ENCODE measurements at places on chromosomes 7 and 10.

GRCh38 chr10:42111076-42111475 is 527.3 kb downstream of the ZNF33B start:
- DNase-seq = no peak

DNA sequence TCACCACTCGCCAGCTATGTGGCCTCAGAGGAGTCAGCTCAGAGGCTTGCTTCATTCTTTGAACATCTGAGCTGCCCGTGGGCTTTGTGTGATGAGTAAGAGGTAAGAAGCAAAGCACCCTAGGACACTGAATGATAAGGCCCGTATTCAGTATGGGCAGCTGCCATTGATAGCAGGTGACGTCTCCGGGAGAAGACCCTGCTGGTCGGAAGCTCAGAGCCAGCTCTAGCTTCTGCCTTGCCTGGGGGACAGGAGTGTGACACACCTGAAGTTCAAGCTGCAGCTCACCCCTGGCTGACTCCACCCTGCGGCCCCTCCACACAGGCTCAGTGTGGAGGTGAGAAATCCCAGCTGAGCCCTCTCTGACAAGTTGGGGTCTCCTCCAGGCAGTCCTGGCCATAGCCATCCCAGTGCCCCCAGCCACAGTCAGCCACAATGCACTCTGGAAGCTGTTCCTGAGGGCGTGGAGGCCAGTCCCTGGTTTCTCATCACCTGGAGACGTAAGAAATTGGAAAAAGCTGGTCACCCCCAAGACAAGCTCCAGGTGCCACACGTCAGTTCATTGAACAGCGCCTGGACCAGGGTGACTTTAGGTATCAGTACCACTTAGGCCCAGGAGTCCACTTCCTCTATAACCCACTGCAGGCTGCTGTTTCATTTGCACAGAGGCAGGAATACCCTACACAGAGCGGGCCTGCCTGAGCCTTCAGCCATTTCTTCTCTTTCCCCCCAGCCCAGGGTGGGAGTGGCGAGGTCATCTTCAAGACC is 164.9 kb upstream of the RHEB start:
- no peak for DNase-seq

- DNase-seq = no peak
These were observed 307.3 kb downstream of the CAMK1D start for GRCh38 chr10:12656518-12657142.

GRCh38 chr7:95213809-95214492 is 110.4 kb downstream of the PON1 start:
- no peak for DNase-seq

- no peak for DNase-seq
These were observed 328.7 kb downstream of the ARL4A start for GRCh38 chr7:13016036-13016581.

- no peak for DNase-seq
These were observed 61.5 kb downstream of the GNA12 start for GRCh38 chr7:2782565-2782964.

DNA sequence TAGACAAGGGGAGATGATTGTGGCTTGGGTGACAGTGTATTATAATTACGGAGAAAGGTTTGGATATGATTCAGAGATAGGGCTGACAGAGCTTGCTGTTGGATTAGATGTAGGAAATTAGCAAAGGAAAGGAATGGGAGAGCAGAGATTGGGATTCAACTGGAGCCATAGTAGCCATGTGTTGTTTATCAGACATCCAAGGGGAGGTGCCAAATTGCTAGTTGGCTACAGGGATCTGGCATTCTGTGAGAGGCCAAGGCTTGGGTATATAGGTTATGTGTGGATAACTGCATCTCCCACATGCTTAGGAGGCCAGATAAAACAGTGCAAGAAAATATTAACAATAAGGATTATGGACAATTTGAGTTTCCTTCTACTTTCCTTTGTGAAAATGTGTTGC is 34.9 kb downstream of the CSGALNACT2 start:
- no peak for DNase-seq

GRCh38 chr7:154480817-154481216 is 428.6 kb downstream of the DPP6 start:
- no peak for DNase-seq

GRCh38 chr7:36165059-36165458 is 12.0 kb downstream of the EEPD1 start:
- DNase-seq = no peak

- no peak for DNase-seq
These were observed 6.6 kb upstream of the ITIH2 start for GRCh38 chr10:7696545-7696944.

GRCh38 chr7:54331311-54331710 is 210.9 kb upstream of the VSTM2A start:
- no peak for DNase-seq

- DNase-seq = no peak
These were observed 115.2 kb upstream of the CDCA7L start for GRCh38 chr7:22060863-22061262.

GRCh38 chr10:31073996-31074721 is 42.5 kb upstream of the ZNF438 start:
- no peak for DNase-seq

DNA sequence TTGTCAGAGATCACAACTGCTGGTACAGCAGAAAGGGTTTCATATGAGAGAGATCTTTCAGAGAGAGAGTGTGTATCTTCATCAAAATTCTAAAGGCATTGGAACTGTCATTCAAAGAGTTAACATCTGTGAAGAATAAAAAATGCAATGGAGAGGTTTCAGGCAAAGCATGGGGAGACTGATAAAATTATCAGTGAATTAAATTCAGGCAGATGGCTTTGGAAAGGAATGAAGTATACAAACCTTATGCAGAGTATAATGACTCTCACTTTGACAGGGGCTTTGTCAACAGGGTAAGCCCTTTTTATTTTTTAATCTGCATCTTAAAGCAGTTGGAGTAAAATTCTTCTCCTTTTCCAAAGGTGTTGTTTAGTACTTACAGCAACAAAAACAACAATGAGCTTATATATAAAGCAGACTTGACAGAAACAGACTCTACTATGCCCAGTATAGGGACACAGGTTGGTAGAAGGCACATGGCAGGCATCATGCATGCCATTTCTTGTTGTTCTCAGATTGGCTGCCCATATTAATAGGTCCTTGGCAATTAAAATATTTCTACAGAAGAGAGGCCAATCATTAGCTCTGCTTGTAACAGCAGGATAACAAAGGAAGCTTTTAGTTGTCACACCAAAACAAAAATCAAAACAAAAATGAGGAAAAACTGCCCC is 54.9 kb upstream of the NXPH1 start:
- no peak for DNase-seq

GRCh38 chr10:86194684-86195083 is 171.9 kb downstream of the GRID1 start:
- no peak for DNase-seq

- no peak for DNase-seq
These were observed 422 bp downstream of the AP1S1 start for GRCh38 chr7:101154693-101155102.

DNA sequence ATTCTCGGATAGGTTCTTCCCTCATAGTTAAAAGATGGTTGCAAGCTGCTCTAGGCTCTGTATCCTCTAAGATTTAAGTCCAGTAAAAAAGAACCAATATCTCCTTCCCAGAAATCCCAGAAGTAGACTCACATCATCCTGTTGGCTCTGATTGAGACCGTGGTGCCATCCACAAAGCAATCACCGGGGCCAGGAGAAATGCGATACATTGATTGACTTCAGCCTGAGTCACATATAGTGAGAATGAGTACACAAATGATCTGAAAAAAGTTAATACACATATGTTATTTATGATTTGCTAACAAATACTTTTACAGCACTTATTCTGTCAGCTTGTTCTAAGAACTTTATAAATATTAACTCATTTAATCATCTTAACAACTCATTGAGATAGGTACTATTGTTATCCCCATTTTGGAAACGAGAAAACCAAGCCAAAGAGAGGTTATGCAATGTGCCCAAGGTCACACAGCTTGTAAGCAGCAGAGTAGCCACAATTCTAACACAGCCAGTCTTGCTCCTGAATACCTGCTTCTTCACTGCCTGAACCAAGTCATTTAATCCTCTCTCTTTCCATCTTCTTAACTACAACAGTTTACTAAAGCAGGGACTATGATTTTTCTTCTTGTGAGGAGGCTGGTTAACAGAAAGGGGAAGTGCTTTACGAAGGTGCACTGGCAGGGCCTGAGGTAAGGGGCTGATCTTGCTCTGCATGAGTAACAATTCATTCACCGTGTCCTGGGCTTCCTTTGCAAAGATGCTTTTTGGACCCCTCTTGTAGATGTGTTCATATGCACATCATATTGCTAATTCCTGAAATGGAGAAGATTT is 177.0 kb downstream of the REEP3 start:
- DNase-seq = no peak

DNA sequence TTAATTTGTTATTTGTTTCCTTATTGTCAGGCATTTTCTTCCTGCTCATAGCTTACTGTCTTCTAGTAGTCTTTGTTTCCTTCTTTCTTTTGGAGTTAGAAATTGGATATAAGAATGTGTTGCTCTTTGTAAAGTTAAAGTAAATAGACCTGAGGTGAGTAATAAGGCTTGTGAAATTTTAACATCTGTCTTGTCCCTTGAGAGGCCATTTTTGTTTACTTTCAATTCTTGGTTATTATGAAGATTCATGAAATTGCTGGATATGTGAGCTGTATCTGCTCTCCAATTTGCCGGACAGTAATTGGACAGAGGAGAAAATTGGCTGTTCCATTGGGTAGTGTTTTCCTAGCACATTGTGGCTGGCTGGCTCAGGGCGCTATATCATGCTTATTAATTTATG is 260.7 kb downstream of the EXOC4 start:
- DNase-seq = no peak

All from stimulated activated CD4-positive, alpha-beta T cell treated with anti-CD3 and anti-CD28 coated beads, Interleukin-4, amount 100 ng/mL, for 48 hours (primary cell).